ENCODE measurements at places on chromosomes 5 and 9. TPM values are rescaled to one million over a fixed set of nuclear protein-coding genes. Genes with fewer than 3 reads are reported as not detected.

Gene PRKACG
- not detected for polyA plus RNA-seq

Gene C5orf58
- polyA plus RNA-seq, result not detected

Gene C9orf43
- 0.27 TPM for polyA plus RNA-seq

Gene ORM2
- not detected for polyA plus RNA-seq

Gene ANKRD31
- 0.05 TPM for polyA plus RNA-seq

Gene CARTPT
- not detected for polyA plus RNA-seq

Gene HRH2
- 4.8 TPM for polyA plus RNA-seq

Gene AK8
- polyA plus RNA-seq, result 1.0 TPM
